CD4-positive, alpha-beta T cell treated with Interferon alpha-2 for 1 hour (primary cell): ENCODE measurements at places on chromosomes 6 and 20.
A peak's percentile ranks its signal among the peaks of the same experiment; 100 is the strongest.

- DNase-seq: no peak
Measured at GRCh38 chr6:20790032-20790791, 256.0 kb downstream of the CDKAL1 start.

DNA sequence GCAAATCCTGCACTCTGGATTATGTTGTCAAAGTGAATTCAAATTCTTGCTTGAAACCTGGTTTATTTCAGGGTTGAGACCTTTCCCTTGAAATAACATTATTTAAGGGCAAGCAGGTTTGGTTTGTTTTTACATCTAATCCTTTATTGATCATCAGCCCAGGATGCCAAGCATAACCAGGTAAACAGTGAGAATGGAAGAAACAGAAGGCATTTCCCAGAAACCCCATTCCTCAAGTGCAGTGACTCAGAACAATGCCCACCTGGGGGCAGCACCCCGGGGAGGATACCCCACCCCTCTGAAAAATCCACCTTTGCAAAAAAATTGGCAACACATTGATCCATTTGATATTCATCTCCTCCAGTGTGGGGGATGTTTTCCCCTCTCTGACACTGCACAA, 32.5 kb downstream of the POFUT1 start:
- DNase-seq: no peak

- DNase-seq: no peak
Measured at GRCh38 chr6:14379568-14379967, 262.0 kb downstream of the CD83 start.

- DNase-seq: no peak
Measured at GRCh38 chr6:95186710-95187109, 390.6 kb upstream of the MANEA start.

DNA sequence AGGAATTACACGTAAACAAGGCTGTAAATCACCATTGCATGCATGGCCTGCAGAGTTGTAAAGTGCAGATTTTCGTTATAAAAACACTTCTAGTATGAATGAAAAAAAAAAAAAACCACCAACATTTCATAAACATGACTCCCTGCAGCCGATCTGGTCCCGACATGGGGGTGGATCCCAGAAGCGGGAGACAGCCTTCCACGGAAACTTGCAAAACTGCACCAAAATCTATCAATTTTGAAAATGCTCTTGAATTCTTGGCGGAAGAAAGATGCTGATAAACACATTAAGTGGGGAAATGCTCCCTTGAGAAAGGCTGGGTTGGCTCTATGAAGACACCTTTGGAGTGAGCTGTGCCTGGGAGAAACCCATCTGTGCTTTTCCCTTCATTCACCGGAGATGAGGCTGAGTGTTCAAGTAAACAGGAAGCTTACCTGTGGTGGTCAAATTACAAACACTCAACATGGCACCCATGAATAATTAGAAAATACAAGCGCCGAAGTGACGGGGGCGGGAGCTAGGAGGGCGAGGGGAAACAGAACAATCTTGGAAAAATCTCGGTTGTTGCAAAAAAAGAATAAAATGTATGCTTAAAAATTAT, 845 bp upstream of the ANKRD60 start:
- no peak for DNase-seq

DNA sequence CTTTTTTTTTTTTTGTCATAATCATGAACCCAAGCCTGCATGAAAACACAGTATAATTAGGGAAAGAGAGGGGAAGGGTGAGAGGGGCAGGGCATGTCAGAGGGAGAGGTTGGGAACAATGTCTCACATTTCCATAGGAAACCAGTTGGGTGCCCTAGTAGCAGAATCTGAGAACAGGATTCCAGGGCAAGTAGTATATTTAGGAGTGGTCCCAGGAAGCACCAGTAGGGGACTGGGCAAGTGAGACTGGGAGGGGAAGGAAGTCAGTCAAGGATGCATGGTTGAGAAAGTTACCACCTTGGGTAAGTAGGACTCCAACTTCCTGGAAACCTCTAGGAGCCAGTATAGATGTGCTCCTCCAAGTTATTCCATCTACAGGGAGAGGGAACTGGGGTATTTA, 88.6 kb upstream of the MAFB start:
- no peak for DNase-seq

- no peak for DNase-seq
Measured at GRCh38 chr20:60063048-60063451, 104.8 kb downstream of the CDH26 start.

- peak; percentile 62 for DNase-seq
Measured at GRCh38 chr6:131182991-131183425, 47.7 kb downstream of the AKAP7 start.

DNA sequence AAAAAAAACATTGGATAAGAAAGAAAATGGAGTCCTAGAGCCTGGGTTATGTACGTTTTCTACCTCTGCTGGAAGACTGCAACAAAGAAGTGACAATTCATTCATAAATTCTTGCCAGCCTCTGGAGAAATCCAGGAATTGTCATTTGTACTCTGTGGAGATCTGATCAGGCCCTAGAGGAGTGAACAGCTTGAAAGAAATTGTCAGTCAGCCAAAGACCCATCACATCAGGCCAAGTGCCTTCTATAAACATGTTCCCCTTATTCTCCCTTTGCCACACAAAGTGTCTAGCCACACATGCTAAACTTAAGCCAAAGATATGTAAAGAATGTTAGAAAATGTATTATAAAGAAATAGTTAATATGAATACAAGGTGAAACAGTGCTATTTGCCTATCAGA, 152.4 kb downstream of the ADAT2 start:
- DNase-seq: no peak

DNA sequence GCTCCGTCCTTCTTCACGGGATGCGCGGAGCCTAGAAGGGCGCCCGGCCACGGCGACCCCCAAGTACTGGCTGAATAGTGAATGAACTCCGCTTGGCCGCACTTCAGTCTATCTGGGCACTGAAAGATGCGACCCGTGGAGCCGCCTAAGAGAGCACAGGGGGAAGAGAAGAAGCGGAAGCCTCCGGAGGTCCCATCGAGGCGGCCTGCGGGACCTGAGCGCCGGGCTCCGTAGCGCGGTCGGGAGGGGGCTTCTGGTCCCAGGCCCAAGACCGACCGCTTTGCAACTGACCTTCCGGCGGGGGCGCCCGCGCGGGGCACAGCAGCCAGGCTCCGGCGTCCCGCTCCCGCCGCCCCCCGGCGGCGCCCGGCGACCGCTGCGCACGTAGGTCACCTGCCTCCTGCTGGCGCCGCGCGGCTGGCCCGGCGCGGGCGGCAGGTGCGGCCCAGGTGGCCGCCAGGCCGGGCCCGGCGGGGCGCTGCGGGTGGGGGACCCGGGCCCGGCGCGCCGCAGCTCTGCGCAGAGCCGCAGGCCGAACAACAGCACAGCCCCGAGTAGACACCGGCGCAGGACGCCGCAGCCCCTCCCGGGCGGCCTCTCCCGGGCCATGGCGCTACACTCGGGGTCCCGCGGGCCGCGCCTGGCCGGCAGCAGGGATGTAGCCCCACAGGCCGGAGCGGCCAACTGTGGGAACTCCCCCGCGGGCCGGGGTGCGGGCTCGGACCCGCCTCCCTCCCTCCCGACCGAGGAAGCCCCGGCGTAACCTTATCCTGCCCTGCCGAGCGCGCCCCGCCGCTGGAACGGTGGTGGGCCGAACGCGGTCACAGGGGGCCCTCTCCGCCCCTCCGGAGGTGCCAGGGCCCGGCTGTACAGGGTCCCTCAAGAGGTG, at the start of gene METTL24:
TSS of gene METTL24 (minus strand) at position 686 of the 889 bp plus-strand sequence. CDS start at position 609, 77 bp downstream.
- DNase-seq: no peak

- DNase-seq: no peak
Measured at GRCh38 chr20:61556111-61556510, 304.1 kb downstream of the CDH4 start.
